Glomerular endothelial cell (primary cell): ENCODE measurements at places on chromosomes 2 and 18. TPM values are rescaled to one million over a fixed set of nuclear protein-coding genes. Genes with fewer than 3 reads are reported as not detected.

DOCK10 gene
- 15.1 and 25.5 TPM in 2 replicates for total RNA-seq

GALNT14 gene
- total RNA-seq, result 10.4 and 17.0 TPM in 2 replicates

SERTAD2 gene
- 11.9 and 15.6 TPM in 2 replicates for total RNA-seq

MAPRE3 gene
- 5.4 and 7.4 TPM in 2 replicates for total RNA-seq

SCG2 gene
- total RNA-seq, result 0.29 and 0.34 TPM in 2 replicates

CTAGE1 gene
- not detected in 2 replicates for total RNA-seq

NR4A2 gene
- 0.58 and 0.68 TPM in 2 replicates for total RNA-seq

CREG2 gene
- total RNA-seq, result 17.7 and 31.7 TPM in 2 replicates

MAP3K19 gene
- total RNA-seq, result not detected in 2 replicates

SERPINB11 gene
- not detected in 2 replicates for total RNA-seq

VWA3B gene
- total RNA-seq, result not detected in 2 replicates

KIF1A gene
- 0.97 and 1.2 TPM in 2 replicates for total RNA-seq

PRSS56 gene
- not detected in 2 replicates for total RNA-seq

RNF103 gene
- 24.3 and 29.1 TPM in 2 replicates for total RNA-seq

SRD5A2 gene
- total RNA-seq, result not detected in 2 replicates

HEATR5B gene
- 18.5 and 21.1 TPM in 2 replicates for total RNA-seq

ARPC2 gene
- total RNA-seq, result 530 and 644 TPM in 2 replicates

CDH20 gene
- total RNA-seq, result 0.24 TPM in 1 of 2 replicates, not detected in the other

DPP4 gene
- total RNA-seq, result 3.8 and 8.1 TPM in 2 replicates

TDRD15 gene
- not detected in 2 replicates for total RNA-seq

C2orf92 gene
- total RNA-seq, result 0.78 and 3.3 TPM in 2 replicates

ALPP gene
- not detected in 2 replicates for total RNA-seq

LRP1B gene
- 0.05 TPM in 1 of 2 replicates, not detected in the other for total RNA-seq

SIGLEC15 gene
- 2.5 and 10.5 TPM in 2 replicates for total RNA-seq

RNF149 gene
- 66.2 and 75.6 TPM in 2 replicates for total RNA-seq

RFTN2 gene
- 4.6 and 6.3 TPM in 2 replicates for total RNA-seq

IL18R1 gene
- 4.5 and 5.3 TPM in 2 replicates for total RNA-seq

TRPM8 gene
- not detected in 2 replicates for total RNA-seq

PLEK gene
- 0.12 TPM in 1 of 2 replicates, not detected in the other for total RNA-seq

CDKL4 gene
- not detected in 2 replicates for total RNA-seq

IL36G gene
- not detected in 2 replicates for total RNA-seq

FOXD4L1 gene
- 0.05 TPM in 1 of 2 replicates, not detected in the other for total RNA-seq

CNGA3 gene
- total RNA-seq, result not detected in 2 replicates

USP14 gene
- total RNA-seq, result 37.2 and 65.2 TPM in 2 replicates

CPO gene
- total RNA-seq, result 0.48 TPM in 1 of 2 replicates, not detected in the other

TET3 gene
- 5.7 and 13.7 TPM in 2 replicates for total RNA-seq

NEU4 gene
- 0.29 TPM in 1 of 2 replicates, not detected in the other for total RNA-seq

DLGAP1 gene
- 1.6 and 2.0 TPM in 2 replicates for total RNA-seq

CABLES1 gene
- total RNA-seq, result 51.2 and 69.3 TPM in 2 replicates

RAMP1 gene
- total RNA-seq, result not detected in 2 replicates

KLHL14 gene
- 0.47 and 0.48 TPM in 2 replicates for total RNA-seq

DES gene
- not detected in 2 replicates for total RNA-seq

FAM228A gene
- total RNA-seq, result not detected in 2 replicates

CXXC1 gene
- total RNA-seq, result 38.8 and 48.4 TPM in 2 replicates

C2orf15 gene
- 0.41 TPM in 1 of 2 replicates, not detected in the other for total RNA-seq

SLC39A6 gene
- total RNA-seq, result 21.0 and 25.3 TPM in 2 replicates

MZT2B gene
- 194 and 215 TPM in 2 replicates for total RNA-seq

OTOF gene
- total RNA-seq, result 0.18 TPM in 1 of 2 replicates, not detected in the other

FAM237A gene
- not detected in 2 replicates for total RNA-seq

SIX2 gene
- 1.8 and 10.5 TPM in 2 replicates for total RNA-seq
